ENCODE measurements at places on chromosomes 6 and 20.

DNA sequence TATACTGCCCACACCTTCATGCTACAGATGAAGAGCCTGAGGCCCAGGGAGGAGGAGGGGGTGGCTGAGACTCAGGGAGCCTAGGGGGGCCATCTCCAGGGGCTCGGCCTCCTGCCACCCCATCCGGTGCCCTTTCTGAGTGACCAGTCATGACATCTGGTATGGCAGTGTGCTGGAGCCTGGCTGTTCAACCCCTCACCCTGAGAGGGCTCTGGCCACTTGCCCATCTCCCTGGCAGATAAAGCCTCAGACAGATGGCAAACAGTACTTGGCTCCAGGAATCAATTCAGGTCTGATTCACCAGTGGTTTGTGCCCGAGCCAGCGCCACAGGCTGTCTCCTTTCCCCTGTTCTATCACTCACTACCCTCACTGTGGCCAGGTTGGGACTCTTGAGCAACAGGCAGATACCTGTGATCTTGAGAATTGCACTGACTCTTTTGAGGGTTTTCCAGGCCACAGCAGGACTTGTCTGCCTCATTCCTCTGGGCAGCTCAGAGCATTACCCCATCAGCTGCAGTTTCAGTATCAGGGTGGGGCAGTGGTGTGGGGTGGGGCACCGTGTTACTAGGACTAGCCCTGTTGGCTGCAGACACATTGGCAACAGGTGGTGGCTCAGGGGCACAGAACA is 22.8 kb downstream of the SRSF3 start:
- no peak for DNase-seq

- DNase-seq = no peak
Observed at GRCh38 chr6:72844614-72845013, 222.8 kb downstream of the KCNQ5 start.

DNA sequence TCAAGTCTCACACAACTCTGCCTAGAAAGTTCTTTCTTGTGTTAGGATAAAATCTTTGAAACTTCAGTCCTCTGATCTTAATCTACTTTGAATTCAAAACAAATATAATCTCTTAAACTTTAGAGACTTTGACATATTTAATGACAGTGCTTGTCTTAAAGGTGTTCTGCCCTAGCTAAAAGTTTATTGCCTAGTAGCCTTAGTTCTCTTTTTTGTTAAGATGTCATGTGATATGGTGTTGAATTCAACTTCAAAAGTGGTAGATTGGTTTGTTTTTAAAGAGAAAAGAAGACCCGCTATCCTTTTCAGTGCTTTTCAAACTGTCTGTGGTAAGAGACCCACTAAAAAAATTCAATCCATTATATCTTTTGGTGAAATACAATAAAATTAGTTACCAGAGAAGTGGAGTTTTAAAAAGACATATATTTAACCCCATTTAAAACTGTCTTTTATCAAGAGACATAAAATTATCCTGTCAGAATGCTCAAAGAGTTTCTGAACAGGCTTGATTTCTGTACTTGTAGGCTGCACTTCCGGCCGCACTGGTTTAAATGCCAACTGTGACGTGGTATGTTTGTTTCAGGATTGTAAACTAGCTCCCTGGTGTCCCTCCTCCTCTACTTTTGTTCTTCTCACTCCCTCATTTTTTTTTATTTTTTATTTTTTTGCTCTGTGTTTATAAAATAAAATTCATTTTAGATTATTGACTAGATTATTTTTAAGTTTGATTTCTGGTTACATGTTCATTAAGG is 76.5 kb downstream of the QKI start:
- DNase-seq = no peak

DNA sequence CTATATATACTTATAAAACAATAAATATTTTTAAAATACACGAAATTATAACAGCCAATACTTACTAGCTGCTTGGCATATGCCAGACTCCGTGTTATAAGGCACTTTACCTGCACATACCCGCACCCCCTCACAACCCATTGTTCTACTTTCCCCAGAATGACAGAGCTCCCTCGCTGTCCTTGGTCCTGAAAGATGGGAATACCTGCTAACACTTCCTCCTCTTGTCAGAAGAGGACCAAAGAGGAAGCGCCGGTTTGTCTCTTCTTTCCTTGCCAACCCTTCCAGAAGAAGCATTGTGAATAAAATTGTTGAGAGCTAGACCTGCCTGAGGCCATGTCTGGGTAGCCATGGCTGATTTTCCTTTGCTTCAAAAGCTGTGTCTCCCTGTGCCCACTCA is 149.3 kb downstream of the PTPRT start:
- no peak for DNase-seq

DNA sequence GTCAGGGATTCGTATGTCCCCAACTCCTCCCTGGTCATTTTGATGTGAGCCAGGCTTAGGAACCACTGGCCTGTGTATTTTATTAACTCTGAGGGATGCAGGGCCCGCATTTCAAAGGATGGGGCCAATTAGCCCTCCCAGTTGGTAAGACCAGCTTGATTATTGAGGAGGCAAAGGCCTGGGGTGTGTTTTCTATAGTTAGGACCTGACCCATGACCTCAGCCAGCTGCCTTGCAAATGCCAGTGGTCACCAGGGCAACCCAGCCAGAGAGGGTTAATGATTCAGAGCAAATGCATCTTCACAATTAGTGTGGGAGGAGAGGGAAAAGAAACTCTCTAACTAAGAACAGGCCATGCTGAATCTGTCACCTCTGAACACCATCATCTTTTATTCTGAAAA is 835.4 kb downstream of the MAFB start:
- DNase-seq = no peak

DNA sequence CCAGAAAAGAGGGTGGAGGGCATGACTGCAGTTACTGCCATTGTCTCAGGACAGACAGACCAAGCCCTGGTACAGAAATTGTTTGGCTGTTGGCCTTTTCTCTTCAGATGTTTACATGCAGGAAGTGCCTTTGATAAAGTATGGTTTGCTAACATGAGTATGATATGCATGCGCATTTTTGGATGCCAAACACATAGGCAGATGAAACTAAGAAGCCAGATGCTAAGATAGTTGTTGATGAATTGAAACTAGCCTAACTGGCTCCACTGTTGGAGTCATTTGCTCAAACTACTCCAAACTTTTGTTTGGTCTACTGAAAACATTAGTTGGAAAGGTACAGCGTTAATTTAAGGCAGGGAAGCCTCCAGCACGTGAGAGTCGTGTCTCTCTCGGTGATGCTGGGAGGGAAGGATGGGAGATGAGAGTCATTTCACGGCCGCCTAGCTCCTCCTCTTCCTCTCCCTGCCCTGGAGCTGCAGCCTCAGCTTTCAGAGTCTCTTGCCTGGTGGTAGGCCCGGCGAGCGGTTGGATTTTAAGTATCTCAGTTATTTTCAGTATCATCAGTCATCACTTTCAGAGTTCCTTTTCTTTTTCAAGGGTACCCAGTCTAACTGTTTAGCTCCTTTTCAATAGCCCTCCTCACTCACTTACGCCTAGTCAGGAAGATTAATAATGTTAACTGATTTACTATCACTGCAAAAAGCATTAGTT is 29.7 kb downstream of the RREB1 start:
- DNase-seq = peak; percentile 28

DNA sequence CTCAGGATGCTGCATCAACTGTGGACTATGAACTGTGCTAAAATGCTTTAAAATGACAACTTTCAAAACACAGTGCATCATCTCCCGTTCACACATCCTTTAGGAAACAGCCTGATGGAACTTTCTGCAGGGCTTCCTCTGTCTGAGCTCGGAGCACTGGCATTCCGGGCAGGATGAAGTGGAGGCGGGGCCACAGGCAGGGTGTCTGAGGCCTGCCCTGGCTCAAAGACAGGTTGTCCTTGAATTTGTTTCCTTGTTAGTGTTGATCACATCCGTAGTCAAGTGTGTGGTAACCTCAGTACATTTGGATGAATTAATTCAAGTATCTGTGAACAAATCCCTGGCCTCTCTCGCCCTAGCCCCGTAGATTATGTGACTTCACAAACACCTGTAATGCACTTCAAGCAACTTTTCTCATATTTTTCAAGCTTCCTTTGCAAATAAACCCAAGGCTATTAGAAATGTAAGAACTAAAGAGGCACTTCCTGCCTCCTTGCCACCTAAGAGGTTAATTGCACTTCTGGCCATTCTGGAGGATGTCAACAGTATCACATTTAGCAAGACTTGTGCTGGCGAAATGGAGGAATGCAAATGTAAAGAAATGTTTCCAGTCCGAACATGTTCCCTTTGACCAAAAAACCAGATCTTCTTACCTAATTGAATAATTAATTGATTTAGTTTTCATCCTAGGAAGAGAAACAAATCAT is 3.1 kb downstream of the CD93 start:
- DNase-seq = no peak

- DNase-seq = no peak
Observed at GRCh38 chr6:8352335-8352965, 82.9 kb downstream of the SLC35B3 start.

GRCh38 chr6:127737768-127738167 is 160.8 kb downstream of the C6orf58 start:
- DNase-seq = no peak

- DNase-seq = no peak
Observed at GRCh38 chr6:20740088-20740487, 205.8 kb downstream of the CDKAL1 start.

GRCh38 chr6:37308069-37308815 is 45.5 kb upstream of the RNF8 start:
- no peak for DNase-seq

GRCh38 chr20:54566031-54566688 is 90.8 kb downstream of the DOK5 start:
- DNase-seq = no peak

DNA sequence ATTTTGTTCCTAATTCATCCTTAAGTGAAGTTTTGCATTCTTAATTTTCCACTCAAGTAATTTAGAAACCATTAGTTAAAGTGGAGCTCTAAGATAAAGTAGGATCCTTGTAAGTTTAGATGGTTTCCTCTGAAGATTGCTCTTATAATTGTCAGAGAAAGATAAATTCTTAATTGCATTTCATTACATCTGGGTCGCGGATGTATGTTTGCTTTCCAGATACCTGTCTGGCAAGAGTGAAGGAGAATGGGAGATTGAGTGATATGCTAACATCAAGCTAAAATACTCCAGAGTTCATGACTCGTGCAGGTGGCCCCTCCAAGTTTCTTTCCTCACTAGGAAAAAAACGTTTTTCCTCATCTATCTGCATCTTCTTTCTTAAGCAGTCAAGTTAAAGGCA is 361.8 kb downstream of the DOK5 start:
- no peak for DNase-seq

Data from activated CD8-positive, alpha-beta memory T cell treated with anti-CD3 and anti-CD28 coated beads for 1 hour (primary cell).